ENCODE measurements at places on chromosomes 13 and 19. TPM values are rescaled to one million over a fixed set of nuclear protein-coding genes. Genes with fewer than 3 reads are reported as not detected.

DNA sequence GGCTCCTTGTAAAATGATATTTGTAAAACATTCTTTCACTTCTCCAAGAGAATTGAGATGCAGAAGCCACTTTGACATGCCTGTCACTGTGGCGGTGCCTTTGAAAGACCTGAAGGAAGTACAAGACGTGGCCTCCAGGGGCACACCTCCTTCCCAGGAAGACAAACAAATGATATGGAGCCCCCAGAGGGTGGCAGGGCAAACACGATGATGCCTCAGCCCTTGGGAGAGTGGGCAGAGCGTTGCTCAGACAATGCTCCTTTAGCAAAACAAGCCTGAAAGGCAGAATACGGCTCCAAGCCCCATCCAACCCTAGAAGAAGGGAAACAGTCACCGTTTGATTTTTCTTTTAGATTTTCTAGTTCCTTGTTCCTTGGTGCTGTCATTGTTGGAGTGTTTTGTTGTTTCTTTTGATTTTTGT lies 9.2 kb upstream of the ATP12A start:
- peak; percentile 64 for DNase-seq
- H3K27ac ChIP-seq: peak overlapping the region; percentile 68
- H3K4me1 ChIP-seq: peaks cover 18% of the 10 kb centered on the region
- H3K36me3 ChIP-seq: no peaks in the 10 kb centered on the region
- H3K27me3 ChIP-seq: no peaks in the 10 kb centered on the region

- peaks cover 3% of the 10 kb centered on the region for H3K4me1 ChIP-seq
- no peaks in the 10 kb centered on the region for H3K36me3 ChIP-seq
- H3K27ac ChIP-seq: no peak overlapping the region
- no peak overlapping the region for H3K4me3 ChIP-seq
These were observed 27.6 kb upstream of the TPT1 start for GRCh38 chr13:45368571-45368970.

GRCh38 chr13:102965802-102966201 lies 100.4 kb downstream of the SLC10A2 start:
- DNase-seq: no peak
- no peak overlapping the region for H3K4me3 ChIP-seq
- no peak overlapping the region for H3K27ac ChIP-seq
- H3K4me1 ChIP-seq: no peaks in the 10 kb centered on the region
- H3K36me3 ChIP-seq: no peaks in the 10 kb centered on the region
- no peaks in the 10 kb centered on the region for H3K27me3 ChIP-seq

DNA sequence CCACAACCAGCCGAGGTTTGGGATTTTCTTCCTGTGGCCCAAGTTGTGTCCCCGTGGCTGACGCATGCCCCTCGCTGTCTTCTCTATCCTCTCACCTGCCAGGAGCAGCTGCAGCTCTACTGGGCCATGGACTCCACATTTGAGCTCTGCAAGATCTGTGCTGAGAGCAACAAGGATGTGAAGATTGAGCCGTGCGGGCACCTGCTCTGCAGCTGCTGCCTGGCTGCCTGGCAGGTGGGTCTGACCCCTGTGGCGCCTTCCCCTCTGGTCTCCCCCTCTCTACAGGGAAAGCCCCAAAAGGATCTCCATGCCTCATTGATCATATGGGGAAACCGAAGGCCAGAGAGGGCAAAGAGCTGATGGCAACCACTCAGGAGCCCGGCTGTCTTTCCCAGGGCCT lies 14.6 kb downstream of the CBLC start:
- H3K36me3 ChIP-seq: no peaks in the 10 kb centered on the region
- H3K4me3 ChIP-seq: no peak overlapping the region
- no peak overlapping the region for H3K27ac ChIP-seq
- no peaks in the 10 kb centered on the region for H3K27me3 ChIP-seq

Gene IZUMO4
- total RNA-seq: 1.4 TPM
